NCI-H1417 (cell line): ENCODE measurements at places on chromosomes 11 and 22.

DNA sequence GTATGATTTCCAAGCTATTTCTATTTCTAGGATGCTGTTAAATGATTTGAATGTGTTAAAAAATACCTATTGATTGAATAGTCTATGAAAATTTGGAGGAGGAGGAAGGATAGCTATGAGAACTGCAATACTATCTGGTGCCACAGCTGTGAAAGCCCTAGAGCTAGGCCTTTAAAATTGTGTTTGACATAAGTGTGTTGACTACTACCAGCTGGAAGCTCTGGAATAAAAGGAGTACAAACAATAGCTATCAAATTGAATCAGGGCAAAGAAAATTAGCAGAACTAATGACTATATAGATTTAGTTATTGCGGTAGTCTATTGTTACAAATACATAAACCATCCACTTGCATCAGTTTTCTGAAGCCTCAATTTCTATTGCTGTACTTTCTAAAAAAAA, 124.8 kb upstream of the CNTN5 start:
- DNase-seq: no peak

DNA sequence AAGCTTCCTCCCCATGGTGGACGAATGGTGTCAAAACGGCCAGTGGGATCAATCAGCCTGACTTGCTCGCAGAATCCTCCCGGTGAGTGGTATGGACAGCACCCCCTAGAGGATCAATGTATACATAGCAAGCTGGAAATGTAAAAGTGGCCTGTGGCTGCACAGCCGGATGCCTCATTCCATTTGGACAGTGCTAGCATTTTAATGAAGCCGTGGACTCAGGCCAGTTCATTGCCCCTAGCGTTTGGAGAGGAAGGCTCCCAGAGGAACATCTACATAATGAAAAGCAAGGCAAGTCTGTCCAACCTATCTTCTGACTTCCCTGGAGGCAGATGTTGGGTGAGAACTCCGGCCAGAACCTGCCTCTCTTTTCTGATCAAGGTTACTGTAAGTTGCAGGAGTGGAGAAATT, 942.3 kb downstream of the NTM start:
- DNase-seq: peak; percentile 28

GRCh38 chr22:29503811-29504372, 23.9 kb downstream of the NEFH start:
- DNase-seq: no peak

DNA sequence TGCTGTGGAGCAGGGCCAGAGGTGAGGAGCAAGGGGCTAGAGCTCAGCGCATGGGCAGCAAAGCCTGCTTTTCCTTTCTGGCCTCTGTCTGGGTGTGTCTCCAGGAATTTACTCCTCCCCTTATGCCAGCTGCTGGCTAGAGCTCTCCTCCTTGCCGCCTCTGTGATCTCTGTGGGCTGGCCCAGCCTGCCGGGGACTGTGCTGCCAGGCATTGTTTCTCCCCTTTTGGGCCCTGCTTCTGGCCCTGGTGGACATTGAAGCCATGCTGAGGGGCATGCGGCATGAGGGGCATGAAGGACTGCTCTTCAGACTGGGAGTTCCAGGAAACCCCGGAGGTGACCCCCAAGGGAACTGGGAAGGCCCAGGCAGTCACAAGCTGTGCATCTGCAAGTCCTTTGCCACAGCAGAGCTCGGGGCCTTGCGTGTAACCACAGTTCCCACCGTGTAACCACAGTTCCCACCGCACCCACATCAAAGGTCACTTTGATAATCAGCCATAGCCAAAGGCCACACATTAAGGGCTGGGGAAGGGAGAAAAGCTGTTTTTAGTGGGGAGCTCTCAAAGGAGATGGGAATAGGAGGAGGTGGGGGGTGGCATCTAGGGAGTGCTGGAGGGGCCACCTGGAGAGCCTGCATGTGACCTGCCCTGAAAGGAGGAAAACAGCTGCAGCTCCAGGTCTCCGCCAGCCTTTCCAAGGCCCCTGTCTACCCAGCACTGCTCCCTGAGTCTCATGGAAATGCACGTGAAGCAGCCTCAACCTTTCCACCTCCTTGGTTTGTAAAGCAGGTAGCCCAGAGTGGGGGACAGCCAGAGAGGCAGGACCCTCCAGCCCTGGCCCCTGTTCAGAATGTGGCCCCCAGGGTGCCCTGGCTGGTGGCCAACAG, 62.3 kb downstream of the PPFIBP2 start:
- DNase-seq: peak; percentile 38

DNA sequence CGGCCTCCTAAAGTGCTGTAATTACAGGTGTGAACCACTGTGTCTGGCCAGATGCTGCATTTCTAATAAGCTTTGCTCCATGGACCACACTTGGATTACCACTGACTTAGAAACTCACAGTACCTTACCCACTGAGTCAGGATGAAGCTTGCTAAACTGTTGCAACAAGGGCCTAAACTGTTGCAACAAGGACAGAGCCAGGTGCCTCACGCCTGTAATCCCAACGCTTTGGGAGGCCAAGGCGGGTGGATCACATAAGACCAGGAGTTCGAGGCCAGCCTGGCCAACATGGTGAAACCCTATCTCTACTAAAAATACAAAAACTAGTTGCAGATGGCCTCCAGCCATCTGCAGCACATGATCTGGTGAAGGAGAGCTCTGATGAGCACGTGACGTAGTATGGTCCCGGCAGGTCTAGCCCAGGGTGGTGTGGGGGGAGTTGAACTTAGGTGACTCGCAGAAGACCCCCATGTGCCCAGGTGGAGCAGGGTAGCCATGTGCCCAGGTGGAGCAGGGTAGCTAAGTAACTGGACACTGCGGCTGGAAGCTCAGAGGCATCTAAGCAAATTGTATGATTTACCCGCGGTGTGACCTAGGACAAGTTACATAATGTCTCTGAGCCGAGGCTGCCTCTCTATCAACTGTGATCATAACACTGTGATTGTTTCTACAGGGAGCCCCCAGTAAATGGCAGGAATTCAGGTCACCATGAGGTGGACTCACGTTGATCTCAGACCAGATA, 8.4 kb downstream of the SLC25A45 start:
- no peak for DNase-seq

DNA sequence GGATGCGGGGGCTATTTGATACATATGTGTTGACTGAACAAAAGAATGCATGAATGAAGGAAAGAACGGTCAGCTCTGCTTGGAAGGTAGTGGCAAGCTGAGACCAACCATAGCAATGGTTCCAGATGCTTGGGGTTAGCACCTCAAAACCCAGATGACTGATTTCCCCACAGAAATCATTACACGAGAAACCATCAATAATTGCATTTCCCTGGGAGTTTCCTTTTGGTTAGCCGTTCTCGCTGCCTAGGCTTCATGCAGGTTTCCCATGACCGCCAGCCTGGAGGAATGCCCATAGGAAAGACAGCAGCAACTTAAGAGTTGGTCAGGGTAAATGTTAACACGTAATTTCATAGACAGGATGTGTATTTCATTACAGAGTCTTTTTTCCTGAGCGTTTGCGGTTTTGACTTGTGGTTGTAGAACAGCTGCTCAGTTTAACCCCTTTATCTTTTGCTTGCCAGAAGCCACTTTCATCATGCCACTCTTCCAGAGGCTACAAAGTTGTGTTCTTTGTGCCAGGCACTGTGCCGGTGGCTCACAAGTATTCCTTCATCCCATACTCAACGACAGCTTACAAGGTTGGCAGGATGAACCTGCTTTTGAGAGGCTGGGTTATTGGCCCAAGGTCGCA, 2.8 kb downstream of the IL17RA start:
- no peak for DNase-seq

DNA sequence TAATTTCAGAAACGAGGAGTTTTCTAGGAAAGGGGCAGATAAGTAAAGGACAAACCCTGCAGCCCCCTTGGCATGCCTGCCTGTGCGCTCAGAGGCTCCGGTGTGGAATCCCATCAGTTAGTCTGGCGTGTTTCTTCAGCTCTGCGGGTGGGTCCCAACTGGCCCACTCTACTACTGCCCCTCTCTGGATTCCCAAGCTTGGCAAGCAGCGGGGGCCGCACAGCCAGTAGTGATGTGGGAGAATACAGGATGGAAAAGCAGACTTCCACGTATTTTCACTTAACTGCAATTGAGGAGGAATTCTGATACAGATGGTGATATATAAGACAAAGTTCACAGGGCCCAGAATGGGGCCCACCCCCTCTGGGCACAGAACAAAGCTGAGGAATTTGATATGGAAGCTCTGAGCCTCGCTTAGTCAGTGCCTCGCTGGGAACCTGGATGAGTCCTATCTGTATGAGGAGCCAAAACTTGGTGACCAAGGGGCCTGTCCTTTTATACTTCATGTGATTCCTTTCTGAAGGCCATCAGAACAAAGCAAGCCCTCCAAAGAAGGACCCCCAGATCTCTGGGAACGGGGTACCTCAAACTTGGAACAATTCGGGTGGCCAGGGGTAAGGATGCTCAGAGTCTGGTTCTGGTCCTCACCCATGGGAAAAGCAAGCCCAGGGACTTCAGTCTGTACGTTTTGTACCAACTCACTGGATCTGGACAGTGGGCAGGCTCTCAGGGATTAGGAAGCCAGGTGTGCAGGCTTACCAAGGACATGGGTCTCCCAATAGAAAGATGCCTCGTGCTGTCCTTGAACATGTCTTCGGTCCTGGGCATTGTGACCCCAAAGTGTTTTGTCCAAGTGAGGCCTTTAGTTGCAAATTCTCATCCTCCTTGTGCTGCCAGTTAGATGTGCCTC, 26.0 kb downstream of the RELT start:
- DNase-seq: no peak

- DNase-seq: no peak
Observed at GRCh38 chr22:45667486-45667885, 4.1 kb upstream of the ATXN10 start.

DNA sequence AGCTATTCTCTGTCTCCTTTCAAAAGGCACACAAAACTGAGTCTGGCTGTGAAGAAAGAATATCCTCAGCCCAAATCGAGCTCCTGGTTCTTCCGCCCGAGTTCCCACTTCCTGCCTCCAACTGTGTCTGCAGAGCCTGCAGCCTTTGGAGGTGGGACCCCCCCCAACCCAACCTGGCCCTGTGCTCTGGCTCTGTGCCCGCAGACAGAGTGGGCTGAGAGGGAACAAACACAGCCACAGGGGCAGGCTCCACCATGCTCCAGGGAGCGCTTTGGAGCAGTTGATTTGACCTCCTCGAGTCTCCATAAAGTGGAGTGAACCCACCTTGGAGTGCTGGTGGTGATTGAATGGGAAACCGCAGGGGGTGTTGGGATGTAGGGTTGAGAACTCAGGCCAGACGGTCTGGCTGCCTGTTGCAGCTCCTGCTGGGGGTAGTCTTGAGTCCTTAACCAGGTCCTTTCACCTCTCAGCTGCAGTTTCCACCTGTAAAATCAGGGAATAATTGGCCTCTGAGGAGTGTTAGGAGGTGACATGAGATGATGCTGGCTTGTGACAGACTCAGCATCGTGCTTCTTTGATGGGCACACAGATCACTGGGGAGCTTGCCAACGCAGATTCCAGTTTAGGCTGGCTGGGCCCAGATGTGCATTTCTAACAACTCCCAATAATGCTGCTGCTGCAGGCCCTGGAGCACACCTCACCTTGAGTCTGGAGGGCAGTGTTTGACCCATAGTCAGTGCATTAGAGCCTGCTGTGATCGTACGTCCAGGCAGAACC, 11.4 kb downstream of the DAGLA start:
- DNase-seq: peak; percentile 89

DNA sequence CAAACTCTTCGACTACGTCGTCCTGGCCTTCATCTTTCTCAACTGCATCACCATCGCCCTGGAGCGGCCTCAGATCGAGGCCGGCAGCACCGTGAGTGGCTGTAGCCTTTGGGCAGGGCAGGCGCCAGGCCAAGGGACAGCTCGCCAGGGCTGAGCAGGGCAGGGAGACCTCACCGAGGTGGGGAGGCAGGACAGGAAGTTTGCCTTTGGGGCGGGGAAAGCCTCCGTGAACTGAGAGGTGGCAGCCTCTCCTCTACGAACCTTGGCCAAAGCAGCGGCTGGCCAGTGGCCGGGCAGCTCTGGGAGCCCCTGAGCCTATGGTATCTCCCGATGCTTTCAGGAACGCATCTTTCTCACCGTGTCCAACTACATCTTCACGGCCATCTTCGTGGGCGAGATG, 93.2 kb downstream of the CACNA1I start:
- no peak for DNase-seq

DNA sequence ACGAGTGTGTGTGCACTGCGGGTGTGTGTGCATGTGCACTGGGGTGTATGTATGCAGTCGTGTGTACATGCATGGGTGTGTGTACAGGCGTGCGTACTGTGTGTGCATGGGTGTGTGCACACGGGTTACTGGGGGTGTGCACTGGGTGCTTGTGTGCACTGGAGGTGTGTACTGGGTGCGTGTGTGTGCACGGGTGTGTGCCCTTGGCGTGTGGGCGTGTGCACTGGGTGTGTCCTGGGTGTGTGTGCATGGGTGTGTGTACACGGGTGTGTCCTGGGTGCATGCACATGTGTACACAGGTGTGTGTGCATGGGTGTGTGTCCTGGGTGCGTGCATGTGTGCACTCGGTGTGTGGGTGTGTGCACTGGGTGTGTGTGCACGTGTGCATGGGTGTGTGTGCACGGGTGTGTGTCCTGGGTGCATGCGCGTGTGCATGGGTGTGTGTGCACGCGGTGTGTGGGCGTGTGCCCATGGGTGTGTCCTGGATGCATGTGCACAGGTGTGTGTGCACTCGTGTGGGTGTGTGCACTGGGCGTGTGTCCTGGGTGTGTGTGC, 39.1 kb downstream of the BRSK2 start:
- DNase-seq: no peak

- no peak for DNase-seq
Observed at GRCh38 chr11:78717041-78717440, 142.4 kb upstream of the NARS2 start.

DNA sequence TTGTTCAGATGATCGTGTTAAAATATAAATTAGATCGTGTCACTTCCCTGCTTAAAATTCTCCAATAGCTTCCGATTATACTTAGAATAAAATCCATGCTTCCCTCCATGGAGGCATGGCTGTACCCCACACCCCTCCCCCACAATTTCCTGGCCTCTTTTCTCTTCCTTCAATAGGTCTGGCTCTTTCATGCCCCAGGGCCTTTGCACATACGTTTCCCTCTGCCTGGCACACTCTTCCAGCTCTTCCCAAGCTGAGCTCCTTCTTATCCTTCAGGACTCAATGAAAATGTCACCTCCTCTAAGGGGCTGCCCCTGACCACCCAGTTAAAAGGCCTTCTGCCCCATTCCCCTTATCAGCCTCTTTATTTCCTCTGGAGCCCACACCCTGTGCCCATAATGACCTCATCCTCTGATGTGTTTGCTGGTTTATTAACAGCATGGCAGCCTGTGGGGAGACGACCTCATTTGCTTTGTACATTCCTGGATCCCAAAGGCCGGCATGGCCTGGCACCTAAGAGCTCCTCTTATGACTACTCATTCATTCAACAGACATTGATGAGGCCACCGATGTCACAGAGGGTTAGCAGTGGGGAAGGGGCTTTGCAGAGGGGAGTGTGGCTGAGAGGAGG, 9.0 kb upstream of the FLRT1 start:
- no peak for DNase-seq

GRCh38 chr11:19740586-19740985, 27.9 kb downstream of the NAV2 start:
- no peak for DNase-seq

DNA sequence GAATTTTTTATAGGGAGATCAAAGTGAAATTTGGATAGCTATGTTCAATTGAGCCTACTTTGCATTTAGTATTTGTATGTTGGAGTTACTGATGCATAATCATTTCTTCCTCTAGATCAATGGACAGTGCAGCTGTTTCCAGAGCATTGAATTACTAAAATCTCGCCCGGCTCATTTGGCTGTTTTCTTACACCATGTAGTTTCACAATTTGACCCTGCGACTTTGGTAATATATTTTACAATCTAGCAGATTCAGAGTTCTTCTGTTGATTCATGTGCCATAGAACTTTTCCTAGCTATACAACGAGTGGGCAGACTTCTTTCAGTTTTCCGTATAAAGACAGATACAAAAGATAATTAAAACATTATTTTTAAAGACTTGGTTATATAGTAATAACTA, 70.0 kb upstream of the GRIK4 start:
- DNase-seq: no peak

- DNase-seq: peak; percentile 59
Observed at GRCh38 chr22:41557401-41558240, 3.2 kb upstream of the CSDC2 start.
